ENCODE measurements at places on chromosomes 3 and 15.

GRCh38 chr3:139537795-139538621 lies 1.5 kb downstream of the RBP1 start:
- DNase-seq, result no peak

- no peak for DNase-seq
Measured at GRCh38 chr15:65310431-65311137, 6.1 kb downstream of the RNU5B-1 start.

DNA sequence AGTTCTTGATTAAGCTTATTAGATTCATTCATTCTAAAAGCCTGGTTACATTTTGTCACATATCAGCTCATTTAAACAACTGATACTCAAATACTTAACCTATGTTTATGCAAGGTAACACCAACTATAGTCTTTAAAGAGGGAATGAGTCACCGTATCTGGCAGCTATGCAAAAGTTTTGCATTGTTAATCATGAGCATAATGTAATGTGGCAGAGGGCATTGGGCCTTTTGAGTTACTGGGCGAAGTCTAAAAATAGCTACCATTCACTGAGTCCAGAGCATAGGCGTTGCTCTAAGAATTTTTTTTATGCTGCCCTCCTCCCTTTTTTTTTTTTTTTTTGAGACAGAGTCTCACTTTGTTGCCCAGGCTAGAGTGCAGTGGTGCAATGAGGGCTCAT lies 277.7 kb upstream of the ZNF717 start:
- DNase-seq, result no peak

DNA sequence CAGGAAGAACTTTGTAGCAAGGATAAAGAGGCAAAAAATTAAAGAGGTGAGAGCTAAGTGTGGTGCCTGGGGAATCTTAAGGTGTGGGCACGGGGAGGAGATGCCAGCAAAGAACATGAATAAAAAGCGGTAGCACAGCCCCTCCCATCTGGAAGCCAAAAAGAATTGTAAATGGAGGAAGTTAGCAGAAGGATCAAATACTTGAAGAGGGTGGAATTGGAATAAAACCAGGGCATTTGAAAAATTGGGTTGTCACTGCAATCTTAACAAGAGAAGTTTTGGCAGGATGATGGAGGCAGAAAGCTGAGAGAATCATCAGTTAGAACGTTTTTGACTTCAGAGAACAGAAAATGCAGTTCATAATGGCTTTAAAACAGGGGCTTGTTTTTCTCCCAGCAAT lies 2.4 kb downstream of the CCR2 start:
- no peak for DNase-seq

GRCh38 chr3:27483117-27484014 lies 818 bp downstream of the SLC4A7 start:
- peak; percentile 10 for DNase-seq

Measured in stimulated activated CD4-positive, alpha-beta T cell treated with anti-CD3 and anti-CD28 coated beads, Interleukin-1b, Interleukin-23, amount 100 ng/mL, for 48 hours (primary cell).